Stimulated activated CD4-positive, alpha-beta T cell treated with anti-CD3 and anti-CD28 coated beads, Interleukin-12 subunit alpha, Interleukin-12 subunit beta, amount 100 ng/mL, for 4 hours (primary cell): ENCODE measurements at places on chromosomes 16 and 17.

DNA sequence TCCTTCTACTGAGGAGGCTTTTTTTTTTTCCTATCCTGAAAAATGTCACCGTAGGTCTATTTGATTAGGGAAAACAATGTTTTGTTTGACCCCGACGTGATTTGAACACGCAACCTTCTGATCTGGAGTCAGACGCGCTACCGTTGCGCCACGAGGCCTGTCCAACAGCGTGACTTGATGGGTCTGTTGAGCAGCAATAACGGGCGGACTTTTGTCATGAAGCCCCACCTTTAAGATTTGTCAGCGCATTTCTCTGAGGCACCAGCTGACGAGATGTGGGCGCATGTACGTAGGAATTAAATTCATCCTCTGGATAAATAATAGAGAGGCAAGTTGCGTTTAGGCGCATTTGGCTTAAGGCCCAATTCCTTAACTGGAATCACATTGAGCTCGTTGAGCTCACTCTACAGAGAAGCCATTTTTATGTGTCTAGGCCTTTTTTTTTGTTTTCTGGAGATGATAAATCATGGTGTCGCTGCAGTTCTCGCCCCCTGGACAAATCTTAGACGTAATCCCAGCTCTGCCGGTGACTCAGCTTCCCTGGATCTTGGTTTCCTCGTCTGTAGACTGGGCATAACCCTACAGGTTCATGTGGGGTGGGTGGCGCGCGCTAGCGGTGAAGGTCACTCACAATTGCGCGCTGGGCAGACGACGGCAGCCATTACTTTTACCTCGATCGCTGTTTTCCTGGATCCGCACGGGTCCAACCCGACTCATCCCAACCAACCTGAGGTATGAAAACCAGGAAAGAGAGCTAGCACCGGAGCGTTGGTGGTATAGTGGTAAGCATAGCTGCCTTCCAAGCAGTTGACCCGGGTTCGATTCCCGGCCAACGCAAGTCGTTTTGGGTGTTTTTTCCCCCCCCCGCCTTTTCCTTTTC lies 10.6 kb upstream of the AURKB start:
- DNase-seq = peak; percentile 93

DNA sequence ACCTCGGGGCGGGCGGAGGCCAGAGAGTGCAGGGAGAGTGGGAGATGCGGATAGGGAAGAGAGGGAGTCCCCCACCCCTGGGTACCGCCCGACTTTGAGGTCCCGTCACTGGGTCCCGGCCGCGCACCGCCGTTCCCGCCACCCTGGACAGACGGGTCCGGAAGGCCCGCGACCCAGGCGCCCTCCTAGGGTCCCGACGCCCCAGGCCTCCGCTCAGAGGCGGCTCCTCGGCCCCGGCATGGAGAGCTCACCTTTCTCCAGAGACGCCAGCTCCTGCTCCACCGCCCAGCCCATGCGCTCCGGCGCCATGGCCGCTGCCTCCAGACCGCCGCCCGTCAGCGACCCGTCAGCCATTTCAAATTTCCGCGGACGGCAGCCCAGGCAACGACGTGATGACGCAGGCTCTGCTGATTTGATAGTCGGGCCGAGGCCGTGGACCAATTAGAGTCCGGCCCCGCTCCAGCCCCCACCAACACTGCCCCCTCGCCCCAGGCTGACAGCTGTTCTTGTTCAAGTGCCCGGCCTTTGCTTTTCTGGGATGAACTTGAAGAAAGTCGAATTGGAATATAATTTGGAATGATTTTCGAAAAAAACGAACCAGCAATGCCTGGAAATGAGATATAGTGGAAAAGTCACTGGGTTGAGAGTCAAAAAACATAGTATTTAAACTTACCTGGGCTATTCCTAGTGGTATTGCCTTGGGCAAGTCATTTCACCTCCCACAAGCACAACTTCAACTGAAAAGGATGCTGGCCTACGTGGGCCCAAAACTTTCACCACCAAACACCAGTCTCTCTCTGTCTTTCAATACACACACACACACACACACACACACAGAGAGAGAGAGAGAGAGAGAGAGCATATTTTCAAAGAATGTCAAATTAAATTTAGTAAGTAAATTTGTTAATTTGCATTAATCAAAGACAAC lies at the start of gene SHCBP1:
TSS of gene SHCBP1 (minus strand) at position 374 of the 928 bp plus-strand sequence. CDS start at position 354, 20 bp downstream.
- DNase-seq = peak; percentile 61

- DNase-seq = no peak
Observed at GRCh38 chr16:87245511-87245910, 71.7 kb downstream of the C16orf95 start.

- no peak for DNase-seq
Observed at GRCh38 chr16:11093572-11094074, 149.3 kb downstream of the CLEC16A start.

DNA sequence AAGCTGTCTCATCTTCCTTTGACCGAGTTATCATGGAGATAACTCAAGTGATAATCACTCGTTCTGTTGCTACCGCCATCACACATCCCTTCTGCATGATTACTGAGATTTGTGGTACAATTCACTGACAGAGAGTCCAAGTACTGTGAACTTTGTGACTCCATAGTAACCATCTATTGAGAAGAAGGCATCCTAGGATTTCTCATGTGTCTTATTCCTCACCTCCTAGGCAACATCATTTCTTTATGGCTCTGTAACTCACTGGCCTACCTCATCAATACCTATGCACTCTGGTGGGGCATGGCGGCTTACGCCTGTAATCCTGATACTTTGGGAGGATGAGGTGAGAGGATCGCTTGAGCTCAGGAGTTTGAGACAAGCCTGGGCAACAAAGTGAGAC lies 19.4 kb downstream of the DRC7 start:
- no peak for DNase-seq

- DNase-seq = no peak
Observed at GRCh38 chr17:3043737-3044365, 19.6 kb downstream of the OR1D5 start.
